Omental fat pad (tissue), 4 donors: ENCODE measurements at places on chromosomes 2 and 18. TPM values are rescaled to one million over a fixed set of nuclear protein-coding genes. Genes with fewer than 3 reads are reported as not detected.

SLC40A1 gene
- 107 TPM for total RNA-seq

SPATA3 gene
- not detected for total RNA-seq

PSMA8 gene
- total RNA-seq: not detected

TLX2 gene
- total RNA-seq: not detected

APCDD1 gene
- 119 TPM for total RNA-seq

PCARE gene
- not detected for total RNA-seq

CHST9 gene
- total RNA-seq: not detected

MBOAT2 gene
- total RNA-seq: 12.6 TPM

DOK1 gene
- total RNA-seq: 24.5 TPM

GALNT13 gene
- 0.60 TPM for total RNA-seq

ARPC2 gene
- total RNA-seq: 357 TPM

IL18R1 gene
- 51.9 TPM for total RNA-seq

RAPGEF4 gene
- 15.4 TPM for total RNA-seq

MROH2A gene
- not detected for total RNA-seq

GRCh38 chr2:200635251-200635650 is 49.4 kb downstream of the AOX1 start:
- DNase-seq: no peak

DNA sequence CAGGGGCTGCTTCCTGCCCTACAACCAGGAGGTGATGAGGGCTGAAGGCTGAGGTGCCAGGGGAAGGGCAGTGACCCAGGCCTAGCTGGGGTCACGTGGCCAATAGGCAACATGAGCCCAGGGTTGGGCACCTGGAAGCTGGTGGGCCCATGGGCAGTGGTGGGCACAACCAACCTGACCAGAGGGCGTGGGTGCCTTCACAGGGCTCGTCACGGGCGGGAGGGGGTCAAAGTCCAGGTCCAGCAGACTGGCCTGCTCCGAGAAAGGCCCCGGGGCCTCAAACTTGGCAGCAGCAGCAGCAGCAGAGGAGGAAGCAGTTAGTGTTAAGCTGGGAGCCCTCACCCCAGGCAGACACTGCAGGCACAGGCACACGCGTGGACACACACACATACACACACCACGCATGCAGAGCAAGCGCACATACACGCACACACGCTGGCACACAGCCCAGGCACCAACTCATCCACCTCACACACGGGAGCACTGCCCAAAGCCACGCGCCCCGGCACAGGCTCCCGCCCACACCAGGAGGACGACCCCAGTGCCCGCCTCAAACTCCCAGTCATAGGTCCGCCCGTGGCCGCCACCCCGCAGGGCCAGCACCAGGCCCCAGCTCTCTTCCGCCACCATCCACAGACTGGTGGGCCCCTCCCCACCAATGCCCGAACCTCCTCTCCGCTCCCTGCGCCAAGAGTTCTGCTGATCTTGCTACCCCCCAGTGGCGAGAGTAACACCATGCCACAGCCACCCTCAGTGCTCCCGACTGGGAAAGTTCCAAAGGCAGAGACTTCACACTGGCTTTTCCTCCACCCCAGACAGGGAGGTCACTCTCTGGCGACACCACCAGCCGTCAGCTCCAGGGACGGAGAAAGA is 53.0 kb downstream of the BIN1 start:
- no peak for DNase-seq

DNA sequence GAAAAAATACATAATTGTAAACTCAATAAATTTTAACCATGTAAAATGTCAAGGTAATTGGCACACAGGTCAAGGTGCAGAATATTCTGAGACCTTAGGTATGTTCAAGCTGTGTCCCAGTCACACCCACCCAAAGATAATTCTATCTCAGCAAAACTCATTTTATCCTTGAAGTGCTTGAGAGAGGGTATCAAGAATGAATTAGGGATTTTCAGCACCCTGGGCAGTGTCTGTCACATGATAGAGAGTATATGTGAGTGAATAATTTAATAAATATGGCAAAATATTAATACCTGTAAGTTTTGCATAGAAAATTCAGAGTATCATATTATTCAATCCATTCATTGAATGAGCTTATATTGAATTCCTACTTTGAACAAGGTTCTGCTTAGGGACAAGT is 567.9 kb downstream of the FBXO15 start:
- no peak for DNase-seq

DNA sequence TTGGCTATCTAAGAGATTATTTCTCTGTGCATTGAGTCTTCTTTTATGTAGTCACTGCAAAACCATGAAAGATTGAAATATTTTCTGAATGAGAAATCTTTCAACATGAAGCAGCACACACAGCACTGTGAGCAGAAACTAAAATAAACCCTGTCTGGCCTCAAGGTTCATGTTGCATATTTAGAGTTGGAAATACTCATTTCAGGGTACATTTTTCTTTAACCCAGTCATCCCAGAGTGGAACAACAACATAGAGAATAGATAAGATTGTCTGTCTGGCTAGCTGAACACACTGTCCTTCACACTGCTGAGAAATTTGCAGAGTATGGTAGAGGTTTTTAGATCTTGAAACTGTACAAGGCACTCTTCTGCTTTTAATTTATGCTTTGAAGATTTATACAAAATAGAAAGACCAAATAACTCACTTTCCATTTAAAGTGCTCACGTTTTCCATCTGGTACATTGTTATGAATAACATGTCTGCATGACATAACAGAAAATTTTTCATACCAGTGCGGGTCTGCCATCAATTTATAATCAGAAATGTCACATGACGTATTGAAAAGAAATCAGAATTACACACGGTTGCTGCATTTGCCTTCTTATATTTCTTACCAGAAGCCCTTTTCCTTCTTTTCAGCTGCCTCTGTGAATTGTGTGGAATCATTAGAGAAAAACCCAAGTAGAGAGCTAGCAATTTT is 25.0 kb upstream of the FN1 start:
- no peak for DNase-seq

DNA sequence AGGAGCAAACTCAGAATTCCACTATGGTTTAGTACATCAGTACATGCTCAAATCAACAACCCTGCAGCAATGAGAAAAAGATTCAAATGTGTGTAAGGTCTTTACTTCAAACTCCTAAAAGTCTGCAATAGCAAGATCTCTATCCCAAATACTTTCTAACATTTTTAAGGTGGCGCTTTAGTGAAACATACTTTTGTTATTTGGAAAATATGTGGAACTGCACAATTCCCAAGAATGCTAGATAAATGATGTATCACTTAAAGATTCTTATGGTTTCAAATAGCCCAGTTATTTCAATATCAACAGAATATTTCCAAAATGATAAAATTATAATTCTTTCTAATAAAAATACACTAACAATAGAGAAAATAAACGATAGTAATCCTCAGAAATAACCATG is 227.6 kb upstream of the SMAD7 start:
- DNase-seq: no peak

- no peak for DNase-seq
Observed at GRCh38 chr18:9951022-9951859, 37.4 kb downstream of the VAPA start.

GRCh38 chr2:235898766-235899165 is 269.4 kb downstream of the GBX2 start:
- DNase-seq: no peak

- DNase-seq: no peak
Observed at GRCh38 chr2:36266536-36267121, 88.9 kb upstream of the CRIM1 start.

DNA sequence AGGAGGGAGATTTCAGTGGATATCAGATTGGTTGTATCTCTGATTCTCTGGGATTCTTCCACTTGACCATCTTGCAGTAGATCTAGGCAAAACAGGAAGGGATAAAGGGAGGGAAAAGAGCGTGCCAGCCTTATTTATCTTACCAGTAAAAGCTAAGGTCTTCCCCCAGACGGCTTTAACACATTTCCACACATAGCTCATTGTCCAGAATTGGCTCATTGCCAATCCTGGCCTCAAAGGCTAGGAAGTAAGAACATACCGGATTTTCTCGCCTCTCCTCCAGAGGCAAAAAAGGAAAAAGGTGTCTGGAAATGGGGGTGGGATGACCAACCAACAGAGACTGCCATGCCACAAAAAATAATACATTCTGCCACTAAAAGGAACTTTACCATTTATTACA is 411.6 kb upstream of the NRP2 start:
- no peak for DNase-seq

DNA sequence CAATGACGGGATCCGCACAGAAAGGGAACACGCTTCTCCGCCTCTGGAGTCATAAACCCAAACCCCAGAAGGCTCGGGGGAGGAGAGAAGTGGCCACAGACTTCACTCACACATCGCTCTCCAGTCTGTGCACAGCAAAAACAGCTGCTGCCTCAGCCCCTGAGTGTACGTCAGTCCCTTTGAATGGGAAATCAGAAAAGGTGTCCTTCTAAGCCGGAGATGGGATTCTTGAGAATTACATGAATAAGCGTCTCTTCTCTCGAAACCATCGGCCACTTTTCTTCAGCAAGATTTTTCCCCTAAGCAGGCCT is 78.3 kb downstream of the PDCL3 start:
- no peak for DNase-seq

GRCh38 chr2:148930046-148930775 is 55.2 kb downstream of the KIF5C start:
- no peak for DNase-seq

- DNase-seq: no peak
Observed at GRCh38 chr2:191264647-191265081, 19.5 kb downstream of the MYO1B start.

GRCh38 chr18:12293831-12294230 is 14.2 kb upstream of the TUBB6 start:
- DNase-seq: peak; percentile 11

GRCh38 chr18:5534845-5535244 is 9.0 kb downstream of the EPB41L3 start:
- DNase-seq: no peak

- no peak for DNase-seq
Observed at GRCh38 chr18:36153203-36153602, 23.5 kb downstream of the ELP2 start.

GRCh38 chr2:231682603-231683291 is 25.6 kb upstream of the PTMA start:
- DNase-seq: no peak

DNA sequence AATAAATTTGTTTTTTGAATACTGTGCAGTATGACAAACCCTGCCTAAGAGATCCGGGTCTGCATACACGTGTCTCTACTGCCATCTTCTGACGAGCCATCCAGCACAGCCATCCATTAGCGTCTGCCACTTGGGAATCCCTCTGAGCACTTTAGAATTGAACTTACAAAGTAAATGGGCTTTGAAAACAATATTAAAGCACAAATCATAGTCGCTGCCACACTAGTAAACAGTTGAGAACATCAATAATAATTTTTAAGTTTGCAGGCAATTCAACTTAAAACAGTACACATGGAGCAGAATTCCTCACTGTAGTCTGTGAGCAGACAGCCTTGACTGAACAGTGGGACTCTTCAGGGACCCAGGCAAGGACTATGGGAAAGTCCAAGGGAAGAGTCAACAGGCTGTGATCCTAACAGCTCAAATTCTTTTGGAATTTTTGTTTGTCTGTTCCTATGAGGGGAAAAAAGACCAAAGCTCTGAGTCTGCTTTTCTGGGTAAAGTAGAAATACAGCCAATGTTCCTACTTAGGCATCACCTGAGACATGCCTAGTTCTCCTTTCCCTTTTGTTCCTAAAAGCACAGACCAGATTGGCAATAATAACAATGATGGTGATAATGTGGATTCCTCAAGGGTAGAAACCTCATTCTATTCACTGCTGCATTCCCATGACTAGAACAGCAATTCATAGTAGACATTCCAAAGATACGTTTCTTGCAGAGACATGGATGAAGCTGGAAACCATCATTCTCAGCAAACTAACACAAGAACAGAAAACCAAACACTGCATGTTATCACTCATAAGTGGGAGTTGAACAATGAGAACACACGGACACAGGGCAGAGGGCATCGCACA is 92.9 kb downstream of the MREG start:
- no peak for DNase-seq

- no peak for DNase-seq
Observed at GRCh38 chr2:43708891-43709290, 32.7 kb upstream of the C1GALT1C1L start.

GRCh38 chr2:84442888-84443287 is 16.2 kb downstream of the SUCLG1 start:
- DNase-seq: no peak

- DNase-seq: no peak
Observed at GRCh38 chr2:71857636-71858035, 290.0 kb downstream of the CYP26B1 start.

DNA sequence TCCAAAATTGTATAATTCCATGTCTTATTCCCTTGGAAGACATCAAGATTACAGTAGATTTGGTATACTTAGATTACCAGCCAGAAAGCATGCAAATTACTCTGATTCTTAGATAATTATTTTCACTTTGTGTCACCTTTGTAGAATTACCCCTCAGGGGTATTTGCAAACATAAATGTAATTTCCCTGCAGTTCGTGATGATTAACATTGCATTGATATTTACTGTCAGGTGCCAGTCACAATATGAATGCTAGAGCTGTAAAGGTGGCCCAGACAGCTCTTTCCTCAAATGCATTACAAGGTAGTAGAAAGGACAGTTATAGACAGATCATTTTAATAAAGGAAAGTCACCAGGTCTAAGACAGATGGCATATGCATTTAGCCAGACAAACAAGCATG is 1537.5 kb upstream of the PIK3C3 start:
- no peak for DNase-seq

GRCh38 chr2:96907115-96908041 is 37.5 kb upstream of the SEMA4C start:
- DNase-seq: no peak

- no peak for DNase-seq
Observed at GRCh38 chr2:11922294-11922693, 175.9 kb downstream of the LPIN1 start.

DNA sequence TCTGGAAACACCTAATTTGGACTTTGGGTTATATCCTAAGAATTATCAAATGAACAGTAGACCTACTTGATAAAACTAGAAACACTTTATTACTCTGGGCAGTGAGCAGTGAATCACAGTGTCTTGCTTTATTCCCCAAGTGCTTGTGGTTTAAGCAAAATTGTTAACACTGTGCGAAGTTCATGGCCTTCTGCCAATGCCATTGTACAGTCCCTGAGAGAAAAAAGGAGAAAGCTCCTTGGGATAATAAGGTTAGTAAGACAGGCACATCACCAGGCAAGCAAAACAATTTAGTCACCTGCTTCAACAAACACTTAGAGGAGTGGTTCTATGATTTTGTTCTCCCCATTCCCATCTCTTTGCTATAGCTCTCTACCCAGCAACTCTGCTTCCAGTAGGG is 39.8 kb downstream of the ADCYAP1 start:
- DNase-seq: no peak

DNA sequence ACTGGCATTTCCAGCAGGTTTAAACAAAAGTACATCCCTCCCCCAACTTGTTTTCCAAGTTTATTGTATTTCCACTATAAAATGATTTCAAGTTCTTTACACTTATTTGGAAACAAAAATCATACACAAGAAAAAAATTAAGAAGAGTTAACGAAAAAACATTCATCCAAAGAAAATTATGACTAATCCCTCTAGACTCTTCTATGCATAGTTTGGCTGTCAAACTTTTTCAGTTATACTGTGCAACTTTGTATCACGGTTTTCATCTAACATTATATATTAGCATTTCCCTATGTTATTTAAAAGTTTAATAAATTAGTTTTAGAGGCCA is 627 bp downstream of the WDCP start:
- no peak for DNase-seq
